NCI-H2227 treated with DMSO at 0.1 percent for 48 hours (cell line): ENCODE measurements at places on chromosomes 2 and 18.

DNA sequence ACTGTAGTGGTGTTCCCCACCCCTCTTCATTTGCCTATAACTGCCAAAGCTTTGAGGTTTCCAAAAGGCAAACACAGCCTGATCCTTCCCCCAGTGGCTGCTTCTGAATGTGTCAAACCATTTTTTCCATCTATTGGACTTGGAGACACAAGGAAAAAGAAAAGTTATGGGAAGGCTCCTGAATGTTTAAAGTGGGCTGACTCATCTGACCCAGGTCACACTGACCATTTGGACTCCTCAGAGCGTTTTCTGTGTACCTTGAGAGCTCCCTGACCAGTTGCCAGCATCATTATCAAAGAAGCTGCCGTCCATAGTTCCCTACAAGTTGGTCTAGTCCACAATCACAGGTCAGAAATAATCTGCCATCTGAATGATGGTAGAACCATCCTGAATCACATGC lies 123.4 kb upstream of the COL3A1 start:
- DNase-seq: no peak

DNA sequence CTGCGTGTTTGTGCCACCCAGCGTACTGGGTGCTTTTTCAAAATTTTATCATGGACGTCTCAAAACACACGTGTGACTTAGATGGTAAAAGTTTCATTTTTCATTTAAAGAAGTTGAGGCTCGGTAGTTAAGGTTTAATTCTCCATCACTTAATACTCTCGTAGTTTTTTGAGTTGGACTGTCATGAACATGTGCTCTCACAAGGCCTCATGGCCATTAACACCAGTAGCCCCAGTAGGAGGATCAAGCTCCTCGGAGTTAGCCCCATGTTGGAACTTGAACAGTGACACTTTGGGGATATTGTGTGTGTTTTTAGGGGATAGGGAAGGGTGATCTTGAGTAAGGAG lies 15.3 kb downstream of the NMUR1 start:
- DNase-seq: no peak

GRCh38 chr18:1998121-1998520 lies 573.2 kb downstream of the METTL4 start:
- no peak for DNase-seq

GRCh38 chr18:62844850-62845643 lies 129.7 kb downstream of the PHLPP1 start:
- no peak for DNase-seq

DNA sequence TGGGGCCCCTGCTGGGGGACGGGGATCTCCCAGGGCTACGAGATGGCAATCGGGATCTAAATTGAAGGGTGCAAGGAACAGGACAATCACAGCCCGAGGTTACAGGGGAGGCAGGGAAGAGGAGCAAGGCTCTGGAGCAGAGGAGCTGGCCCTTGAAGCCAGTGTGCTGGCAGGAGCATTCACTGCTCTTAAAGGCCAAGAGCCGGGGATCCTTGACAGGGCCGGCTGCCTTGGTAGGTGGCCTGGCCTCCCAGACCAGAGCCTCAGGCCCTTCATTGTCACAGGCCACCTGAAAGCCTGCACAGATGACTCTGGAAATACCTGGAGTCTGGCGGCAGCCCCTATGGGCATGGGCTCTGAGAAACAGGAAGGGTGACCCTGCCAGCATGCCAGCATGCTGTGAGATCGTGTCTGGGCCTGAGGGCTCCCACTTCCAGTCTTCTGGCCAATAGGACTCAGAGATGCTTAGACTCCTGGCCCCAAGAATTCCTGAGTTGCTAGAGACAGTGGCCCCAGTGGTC lies 38.7 kb downstream of the PDIA6 start:
- no peak for DNase-seq

DNA sequence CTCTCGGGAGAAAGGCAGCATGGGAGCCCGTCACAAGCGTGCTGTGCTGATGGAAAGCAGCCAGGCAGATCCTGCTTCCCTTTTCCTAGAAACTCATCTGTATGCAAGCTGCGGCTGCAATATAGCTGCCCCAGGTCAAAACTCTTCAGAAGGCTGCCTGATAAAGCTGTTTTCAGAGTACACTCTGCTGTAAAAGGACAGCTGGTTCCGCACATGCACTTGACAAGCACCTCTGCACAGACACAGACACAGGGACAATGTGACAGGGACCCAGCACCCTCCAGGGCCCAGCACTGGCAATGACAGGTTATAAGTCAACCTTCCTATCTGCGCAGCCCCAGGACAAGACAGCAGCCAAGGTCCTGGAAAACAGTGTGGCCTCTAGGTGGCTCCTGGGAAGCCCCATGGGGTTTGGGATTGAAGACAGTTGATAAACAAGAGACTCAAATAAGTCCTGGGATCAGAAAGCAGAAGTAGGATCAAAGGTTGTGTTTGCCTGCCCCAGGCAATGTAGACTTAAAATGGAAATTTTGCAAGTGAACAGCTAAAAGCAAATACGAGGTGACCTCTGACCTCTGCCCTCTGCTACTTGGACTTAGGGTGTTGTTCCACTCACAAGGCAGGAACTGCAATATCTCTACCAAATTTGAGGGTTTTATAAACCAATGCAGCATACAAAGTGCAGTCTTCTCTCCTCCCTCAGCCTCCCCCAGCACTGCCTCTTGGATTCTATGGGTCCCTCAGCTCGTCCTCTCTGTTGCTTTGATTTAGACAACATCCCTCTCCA lies 16.9 kb downstream of the SLC66A2 start:
- DNase-seq: no peak
